Naive thymus-derived CD4-positive, alpha-beta T cell (primary cell): ENCODE measurements at places on chromosomes 1 and 21. TPM values are rescaled to one million over a fixed set of nuclear protein-coding genes. Genes with fewer than 3 reads are reported as not detected.

DNA sequence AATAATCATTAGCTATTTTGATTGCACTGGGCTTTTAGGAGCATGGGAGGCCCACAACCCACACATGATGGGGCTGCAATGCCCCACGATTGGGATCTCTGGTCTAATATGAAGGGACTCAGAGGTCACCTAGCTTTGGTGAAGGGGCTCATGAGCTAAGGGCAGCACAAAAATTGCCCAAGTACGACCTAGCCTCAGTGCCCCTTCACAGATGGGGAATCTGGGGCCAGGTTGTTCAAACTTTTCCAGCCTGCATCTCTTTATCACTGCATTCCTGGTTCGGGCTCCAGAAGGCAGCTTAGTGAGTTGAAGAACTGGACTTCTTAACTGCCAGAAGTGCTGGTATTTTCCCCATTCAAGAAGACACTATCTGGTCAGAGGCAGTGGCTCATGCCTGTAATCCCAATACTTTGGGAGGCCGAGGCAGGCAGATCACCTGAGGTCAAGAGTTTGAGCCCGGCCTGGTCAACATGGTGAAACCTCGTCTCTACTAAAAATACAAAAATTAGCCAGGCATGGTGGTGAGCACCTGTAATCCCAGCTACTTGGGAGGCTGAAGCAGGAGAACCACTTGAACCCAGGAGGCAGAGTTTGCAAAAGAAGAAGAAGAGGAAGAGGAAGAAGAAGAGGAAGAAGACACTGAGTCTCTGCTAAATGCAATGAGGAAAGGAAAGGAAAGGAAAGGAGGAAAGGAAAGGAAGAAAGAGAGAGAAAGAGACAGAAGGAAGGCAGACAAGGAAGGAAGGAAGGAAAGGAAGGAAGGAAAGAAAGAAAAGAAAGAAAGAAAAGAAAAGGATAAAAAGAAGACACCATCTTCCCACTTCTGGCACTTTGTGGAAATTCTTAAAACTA is 258.5 kb upstream of the IRF2BP2 start:
- H3K27ac ChIP-seq: no peak overlapping the region
- no peaks in the 10 kb centered on the region for H3K4me1 ChIP-seq
- no peak overlapping the region for H3K4me3 ChIP-seq
- no peak for DNase-seq

DNA sequence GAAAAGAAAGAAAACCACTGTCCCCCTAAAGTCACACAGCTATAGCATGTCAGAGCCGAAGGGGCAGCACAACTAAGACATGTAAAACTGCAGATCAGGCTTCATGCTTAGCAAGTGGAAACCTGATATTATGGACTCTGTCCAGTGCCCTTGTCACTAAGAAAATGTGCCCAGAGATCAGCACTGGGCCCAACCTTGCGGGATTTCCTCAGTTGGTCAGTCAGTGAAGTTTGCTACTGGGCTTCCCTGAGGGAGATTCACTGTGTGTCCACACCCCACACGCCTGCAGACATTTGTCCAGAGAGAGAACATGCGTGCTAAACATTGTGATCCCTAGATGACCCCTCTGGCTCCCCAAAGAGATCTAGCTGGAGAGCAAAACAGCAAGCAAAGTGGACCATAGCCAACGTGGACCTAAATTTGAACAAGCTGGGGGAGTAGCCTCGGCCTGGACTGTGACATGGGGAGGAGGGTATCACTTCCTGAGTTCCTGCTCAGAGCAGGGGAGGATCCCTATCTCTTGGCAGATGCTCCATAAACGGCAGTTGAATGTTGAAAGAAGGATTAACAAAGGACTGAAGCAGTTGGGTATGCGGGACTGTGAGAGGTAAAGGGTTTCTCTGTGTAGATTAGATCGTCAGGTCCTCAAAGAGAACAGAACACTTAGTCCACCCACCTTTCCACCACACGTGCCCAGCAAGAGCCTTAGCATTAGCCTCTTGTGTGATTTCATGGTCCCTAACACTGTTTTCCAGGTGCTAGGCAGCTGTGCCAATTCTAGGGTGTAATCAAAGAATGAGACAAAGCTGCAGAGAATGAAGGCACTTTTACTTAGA is 53.6 kb downstream of the GLUL start:
- no peak overlapping the region for H3K4me3 ChIP-seq
- H3K4me1 ChIP-seq: no peaks in the 10 kb centered on the region
- no peaks in the 10 kb centered on the region for H3K27me3 ChIP-seq
- no peak for DNase-seq
- no peaks in the 10 kb centered on the region for H3K36me3 ChIP-seq

- H3K4me1 ChIP-seq: no peaks in the 10 kb centered on the region
- H3K27me3 ChIP-seq: no peaks in the 10 kb centered on the region
- peaks cover 10% of the 10 kb centered on the region for H3K36me3 ChIP-seq
- DNase-seq: no peak
- no peak overlapping the region for H3K27ac ChIP-seq
Observed at GRCh38 chr1:6014130-6014999, 22.1 kb upstream of the NPHP4 start.

DNA sequence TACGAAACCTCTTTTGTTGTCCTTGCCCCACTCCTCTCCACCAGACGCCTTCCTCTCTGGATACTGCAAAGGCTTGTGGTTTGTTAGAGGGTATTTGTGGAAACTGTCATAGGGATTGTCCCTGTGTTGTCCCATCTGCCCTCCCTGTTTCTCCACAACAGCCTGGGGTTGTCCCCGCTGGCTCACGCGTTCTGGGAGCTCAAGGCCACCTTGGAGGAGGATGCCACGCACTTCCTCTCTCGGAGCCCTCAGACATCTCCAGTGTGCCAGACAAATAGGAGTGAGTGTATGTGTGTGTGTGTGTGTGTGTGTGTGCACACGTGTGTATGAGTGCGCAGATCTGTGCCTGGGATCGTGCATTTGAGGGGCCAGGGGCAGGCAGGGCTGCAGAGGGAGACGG is 37.6 kb upstream of the IL19 start:
- no peak overlapping the region for H3K27ac ChIP-seq
- no peak for DNase-seq
- no peak overlapping the region for H3K4me3 ChIP-seq
- no peaks in the 10 kb centered on the region for H3K27me3 ChIP-seq
- peaks cover 34% of the 10 kb centered on the region for H3K4me1 ChIP-seq

DNA sequence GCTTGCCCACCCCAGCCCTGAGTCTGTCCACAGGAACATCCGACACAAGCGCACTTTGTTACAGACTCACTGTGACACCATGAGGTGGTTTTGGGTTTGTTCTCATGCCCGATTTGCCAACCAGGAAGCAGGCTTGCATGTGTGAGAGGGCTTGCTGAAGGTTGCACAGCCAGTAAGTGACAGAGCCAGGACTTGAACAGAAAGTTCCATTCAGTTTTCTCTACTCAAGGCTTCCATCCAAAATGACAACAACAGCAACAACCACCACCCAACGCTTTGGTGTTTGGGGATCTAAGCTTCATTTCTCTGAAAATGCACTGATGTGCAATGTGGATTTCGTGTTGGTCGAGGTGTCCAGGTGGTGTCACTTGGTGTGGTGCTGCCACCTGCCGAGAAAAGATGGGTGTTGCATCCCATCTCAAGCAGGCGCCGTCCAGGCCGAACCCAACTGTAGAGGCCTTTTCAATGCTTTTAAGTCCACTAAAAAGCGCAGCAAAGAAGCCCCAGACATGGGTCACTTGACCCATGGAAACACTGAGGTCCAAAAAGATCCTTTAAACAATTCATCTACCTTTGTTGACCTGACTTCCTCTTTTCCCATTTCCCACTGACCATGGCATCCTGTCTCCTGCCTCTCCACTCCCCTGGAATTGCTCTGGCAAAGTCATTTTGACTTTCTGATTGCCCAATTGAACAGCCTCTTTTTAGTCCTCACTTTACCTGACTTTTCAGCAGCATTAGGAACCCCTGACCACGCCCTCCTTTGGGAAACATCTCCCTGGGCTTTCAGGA is 12.2 kb downstream of the CITED4 start:
- no peaks in the 10 kb centered on the region for H3K4me1 ChIP-seq
- H3K4me3 ChIP-seq: no peak overlapping the region
- no peaks in the 10 kb centered on the region for H3K36me3 ChIP-seq
- no peaks in the 10 kb centered on the region for H3K27me3 ChIP-seq
- DNase-seq: peak; percentile 77

- no peak for DNase-seq
- H3K27me3 ChIP-seq: no peaks in the 10 kb centered on the region
- H3K4me1 ChIP-seq: no peaks in the 10 kb centered on the region
- no peaks in the 10 kb centered on the region for H3K36me3 ChIP-seq
- H3K27ac ChIP-seq: no peak overlapping the region
- H3K4me3 ChIP-seq: no peak overlapping the region
Observed at GRCh38 chr1:61186753-61187152, 104.4 kb downstream of the NFIA start.

DNA sequence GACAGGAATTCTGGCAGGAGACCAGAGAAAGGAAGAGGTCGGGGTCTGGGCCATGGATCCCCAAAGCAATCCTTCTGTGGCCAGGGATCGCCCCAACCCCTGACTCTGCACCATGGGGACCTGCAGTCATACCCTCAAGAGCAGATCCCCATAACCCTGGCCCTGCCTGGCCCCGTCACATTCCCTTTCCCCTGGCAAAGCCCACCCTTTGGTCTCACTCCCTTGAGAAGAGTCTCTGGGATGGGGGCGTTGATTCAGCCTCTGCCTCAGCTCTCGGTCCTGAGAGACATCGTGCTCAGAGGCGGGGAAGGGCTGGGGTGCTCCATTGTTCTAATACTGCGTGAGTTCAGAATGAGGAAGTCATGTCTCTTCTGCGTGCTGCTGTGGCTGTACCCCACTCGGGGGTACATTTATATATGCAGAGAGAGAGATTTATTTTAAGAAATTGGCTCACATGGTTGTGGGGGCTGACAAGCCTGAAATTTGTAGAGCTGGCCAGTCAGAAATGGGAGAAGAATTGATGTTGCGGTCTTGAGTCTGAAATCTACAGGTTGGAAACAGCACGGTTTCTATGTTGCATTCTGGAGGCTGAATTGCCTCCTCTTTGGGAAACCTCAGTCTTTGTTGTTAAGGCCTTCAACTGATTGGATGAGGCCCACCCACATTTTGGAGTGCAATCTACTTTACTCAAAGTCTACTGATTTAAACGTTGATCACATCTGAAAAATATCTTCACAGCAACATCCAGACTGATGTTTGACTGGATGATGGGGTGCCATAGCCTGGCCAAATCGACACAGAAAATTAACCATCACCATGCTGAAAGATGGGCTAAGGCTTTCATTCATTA is 4.2 kb upstream of the PADI2 start:
- no peaks in the 10 kb centered on the region for H3K27me3 ChIP-seq
- DNase-seq: no peak
- peaks cover 7% of the 10 kb centered on the region for H3K4me1 ChIP-seq
- no peaks in the 10 kb centered on the region for H3K36me3 ChIP-seq
- no peak overlapping the region for H3K4me3 ChIP-seq
- no peak overlapping the region for H3K27ac ChIP-seq

GRCh38 chr1:2786329-2787162 is 14.9 kb downstream of the TTC34 start:
- H3K27me3 ChIP-seq: peaks cover 9% of the 10 kb centered on the region
- no peak overlapping the region for H3K27ac ChIP-seq
- H3K36me3 ChIP-seq: no peaks in the 10 kb centered on the region
- H3K4me3 ChIP-seq: no peak overlapping the region

DNA sequence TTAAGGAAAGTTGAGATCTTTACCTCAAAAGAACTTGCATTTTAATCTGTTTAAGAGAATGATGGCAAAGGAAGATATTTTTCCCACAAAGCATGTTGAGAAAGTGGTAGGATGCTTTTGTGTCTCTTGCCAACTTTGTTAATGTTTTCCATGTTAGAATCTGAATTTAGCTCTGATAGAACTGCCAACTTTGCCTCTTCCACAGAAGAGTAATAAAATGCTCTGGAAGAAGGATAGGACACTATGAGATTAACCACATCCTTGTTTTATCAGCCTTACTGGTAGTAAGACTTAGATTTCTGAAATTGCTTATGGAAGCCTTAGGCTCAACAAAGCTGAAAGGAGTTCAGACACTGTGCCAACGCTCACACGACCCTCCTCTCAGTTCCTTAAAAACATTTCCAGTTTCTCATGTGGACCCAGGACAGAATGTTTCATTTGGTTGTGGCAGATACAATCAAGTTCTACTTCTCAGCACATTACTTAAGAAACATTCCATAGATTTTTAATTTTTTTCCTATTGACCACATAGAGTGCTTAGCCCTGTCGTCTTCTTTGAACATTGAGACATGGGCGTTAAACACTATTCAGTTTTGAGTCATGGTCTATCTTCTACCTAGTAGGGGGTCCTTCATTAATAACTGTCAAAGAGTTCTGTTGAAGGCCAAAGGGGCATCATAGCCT is 59.0 kb downstream of the MTR start:
- H3K27me3 ChIP-seq: peaks cover 2% of the 10 kb centered on the region
- no peak for DNase-seq
- no peak overlapping the region for H3K4me3 ChIP-seq
- H3K4me1 ChIP-seq: no peaks in the 10 kb centered on the region
- peaks cover 74% of the 10 kb centered on the region for H3K36me3 ChIP-seq
- no peak overlapping the region for H3K27ac ChIP-seq

BRWD1 gene
- total RNA-seq: 77.9 TPM

BATF3 gene
- 1.2 TPM for total RNA-seq

COL11A1 gene
- total RNA-seq: not detected
